ENCODE measurements at places on chromosomes 2 and 18.

DNA sequence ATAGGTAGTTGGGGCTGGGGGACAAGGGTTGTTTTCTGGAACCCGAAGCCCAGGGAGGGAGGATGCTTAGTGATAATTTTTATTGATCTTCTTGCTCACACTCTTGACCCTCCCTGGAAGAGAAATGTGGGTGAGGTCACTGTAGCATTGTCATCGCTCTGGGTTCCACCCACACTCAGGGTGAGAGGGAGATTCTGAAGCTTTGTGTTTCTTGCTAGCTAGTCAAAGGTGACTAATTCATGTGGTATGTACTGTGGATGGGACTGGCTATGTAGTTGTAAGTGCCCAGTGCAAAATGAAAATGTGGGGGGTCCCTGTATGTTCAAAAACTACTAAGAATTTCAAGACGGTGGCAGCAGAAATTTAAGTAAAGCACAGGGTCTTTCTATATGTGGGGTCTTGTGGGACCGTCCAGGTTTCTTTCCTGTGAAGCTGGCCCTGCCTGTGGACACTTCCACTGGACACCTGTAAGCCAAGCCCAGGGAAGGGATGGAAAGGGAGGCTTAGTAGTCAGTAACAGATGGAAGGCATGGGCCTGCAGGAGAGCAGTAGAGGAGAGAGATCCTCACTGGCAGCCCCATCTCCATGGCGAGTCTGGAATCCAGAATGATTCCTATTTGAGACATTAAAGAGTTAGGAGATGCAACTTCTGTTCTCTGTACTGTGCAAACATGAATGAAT lies 35.0 kb downstream of the TSN start:
- peak; percentile 71 for DNase-seq

GRCh38 chr2:69453475-69454129 lies 16.4 kb upstream of the NFU1 start:
- DNase-seq = no peak

DNA sequence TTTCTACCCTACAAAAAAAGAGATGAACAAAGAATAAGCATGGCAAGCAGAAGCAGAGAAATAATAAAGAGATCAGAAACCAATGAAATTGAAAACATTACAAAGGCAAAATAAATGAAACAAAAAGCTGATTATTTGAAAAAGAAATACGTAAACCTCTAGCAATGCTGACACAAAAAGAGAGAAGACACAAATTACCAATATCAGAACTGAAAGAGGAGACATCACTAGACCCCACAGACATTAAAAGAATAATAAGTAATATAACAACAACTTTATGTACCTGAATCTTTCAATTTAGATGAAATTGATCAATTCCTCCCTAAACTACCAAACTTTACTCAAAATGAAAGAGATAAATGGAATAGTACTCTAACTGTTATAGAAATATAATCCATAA lies 75.9 kb downstream of the TMEM163 start:
- no peak for DNase-seq

DNA sequence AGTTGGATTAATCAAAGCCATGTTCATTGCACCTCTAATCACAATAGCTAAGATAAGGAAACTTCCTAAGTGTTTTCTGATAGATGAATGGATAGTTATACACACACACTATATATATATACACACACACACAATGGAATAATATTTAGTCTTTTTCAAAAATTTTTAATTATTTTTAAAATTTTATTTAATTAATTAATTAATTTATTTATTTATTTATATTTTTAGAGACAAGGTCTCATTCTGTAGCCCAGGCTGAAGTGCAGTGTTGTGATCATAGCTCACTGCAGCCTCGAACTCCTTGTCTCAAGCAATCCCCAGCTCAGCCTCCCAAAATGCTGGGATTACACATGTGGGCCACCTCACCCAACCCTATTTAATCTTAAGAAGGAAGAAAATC lies 481.0 kb upstream of the TNP1 start:
- no peak for DNase-seq

- DNase-seq = no peak
Observed at GRCh38 chr2:23096906-23097602, 287.9 kb upstream of the KLHL29 start.

DNA sequence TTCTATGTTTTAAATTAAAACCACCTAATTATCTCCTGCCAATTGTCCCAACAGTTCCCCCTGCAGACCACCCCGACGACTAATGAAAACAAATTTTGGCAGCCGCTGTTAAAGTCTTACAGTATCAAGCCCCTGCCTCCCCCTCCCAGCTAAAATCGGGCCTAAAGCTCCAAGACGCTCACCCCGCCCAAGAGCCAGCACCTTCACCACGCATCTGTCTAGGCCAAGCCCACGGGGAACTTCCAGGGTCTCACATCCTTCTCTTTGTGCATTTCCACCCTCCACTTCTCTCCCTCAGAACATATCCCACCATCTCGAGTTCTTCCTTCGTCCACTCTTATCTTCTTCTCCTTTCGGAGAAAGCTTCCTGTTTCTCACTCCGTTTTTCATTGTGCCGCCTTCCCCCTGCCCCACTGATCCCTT lies 445 bp downstream of the PRPF40A start:
- no peak for DNase-seq

- no peak for DNase-seq
Observed at GRCh38 chr2:229748950-229749349, 34.6 kb upstream of the DNER start.

DNA sequence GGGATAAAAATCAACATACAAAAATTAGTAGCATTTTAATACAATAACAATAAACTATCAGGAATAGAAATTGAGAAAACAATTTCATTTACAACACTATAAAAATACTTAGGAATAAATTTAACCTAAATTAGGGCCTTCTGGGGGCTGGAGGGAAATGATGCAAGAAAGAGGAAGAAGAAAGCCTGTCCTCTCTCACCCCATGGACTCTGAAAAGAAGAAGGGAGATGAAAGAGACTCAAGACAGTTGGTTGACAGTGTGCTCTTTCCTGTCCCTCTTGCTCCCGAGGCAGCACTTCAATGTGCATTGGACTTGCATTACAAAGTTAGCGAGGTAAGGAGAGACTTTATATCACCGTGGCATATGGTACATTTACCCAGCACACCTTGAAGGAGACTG lies 88.5 kb downstream of the VAPA start:
- no peak for DNase-seq

DNA sequence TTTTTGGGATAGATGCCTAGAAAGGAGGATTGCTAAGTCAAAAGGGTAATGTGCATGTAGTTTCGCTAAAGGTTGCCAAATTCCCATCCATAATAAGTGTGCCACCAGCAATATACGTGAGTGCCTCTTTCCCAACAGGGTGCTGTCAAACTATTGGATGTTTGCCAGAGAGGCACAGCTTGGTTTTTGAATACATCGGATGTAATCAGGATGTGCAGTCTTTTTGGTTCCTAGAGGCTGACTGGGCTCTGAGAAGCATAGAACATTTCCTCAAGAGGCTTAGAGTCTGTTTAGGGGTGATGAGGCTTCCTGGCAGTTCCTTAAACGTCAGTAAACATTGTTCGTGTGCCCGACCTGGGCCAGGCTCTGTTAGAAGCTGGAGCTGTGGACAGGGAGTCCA lies 28.0 kb downstream of the AGAP1 start:
- DNase-seq = no peak

DNA sequence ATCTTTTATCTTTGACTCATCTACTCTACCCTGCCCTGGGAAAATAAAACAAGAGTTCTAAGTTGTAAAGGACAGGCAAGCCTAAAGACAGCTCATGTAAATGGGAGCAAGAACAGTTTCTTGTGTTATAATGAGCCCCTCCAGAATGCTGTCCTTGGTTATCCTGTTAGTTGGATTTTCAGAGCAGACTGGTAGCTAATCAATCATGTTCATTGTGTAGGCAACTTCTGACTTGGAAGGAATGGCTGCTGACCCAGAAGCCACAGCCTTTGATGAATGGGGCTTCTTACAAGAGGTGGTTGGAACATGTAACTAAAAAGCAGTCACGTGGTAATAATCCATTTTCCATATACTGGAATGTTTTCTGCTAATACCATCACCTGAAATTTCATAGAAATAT lies 254.2 kb downstream of the AGPS start:
- DNase-seq = no peak

DNA sequence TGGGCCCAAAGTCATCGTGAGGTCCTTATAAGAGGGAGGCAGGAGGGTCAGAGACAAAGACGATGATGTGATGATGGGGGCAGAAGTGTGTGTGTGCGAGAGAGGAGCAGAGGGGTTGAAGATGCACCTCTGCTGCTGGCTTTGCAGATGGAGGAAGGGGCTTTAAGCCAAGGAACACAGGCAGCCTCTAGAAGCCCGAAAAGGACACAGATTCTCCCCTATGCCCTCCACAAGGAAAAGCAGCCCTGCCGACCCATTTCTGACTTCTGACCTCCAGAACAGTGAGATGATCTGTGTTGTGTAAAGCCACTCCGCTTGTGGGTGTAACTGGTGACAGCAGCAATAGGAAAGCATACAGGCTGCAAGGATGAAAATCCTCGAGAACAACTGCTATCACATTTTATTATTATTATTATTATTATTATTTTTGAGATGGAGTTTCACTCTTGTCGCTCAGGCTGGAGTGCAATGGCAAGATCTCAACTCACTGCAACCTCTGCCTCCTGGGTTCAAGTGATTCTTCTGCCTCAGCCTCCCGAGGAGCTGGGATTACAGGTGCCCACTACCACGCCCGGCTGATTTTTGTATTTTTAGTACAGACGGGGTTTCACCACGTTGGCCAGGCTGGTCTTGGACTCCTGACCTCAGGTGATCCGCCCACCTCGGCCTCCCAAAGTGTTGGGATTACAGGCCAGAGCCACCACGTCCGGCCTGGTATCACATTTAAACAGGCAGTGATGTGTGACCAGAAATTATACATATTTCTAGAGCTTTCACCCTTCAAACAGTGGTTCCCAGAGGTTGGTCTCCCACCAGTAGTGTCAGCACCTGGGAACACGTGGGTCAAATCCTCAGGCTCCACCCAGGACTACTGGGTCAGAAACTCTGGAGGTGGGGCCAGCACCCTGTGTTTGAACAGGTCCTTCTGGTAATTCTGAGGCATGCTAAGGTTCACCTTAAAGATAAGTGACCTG lies 170.5 kb downstream of the TGIF1 start:
- DNase-seq = peak; percentile 94

DNA sequence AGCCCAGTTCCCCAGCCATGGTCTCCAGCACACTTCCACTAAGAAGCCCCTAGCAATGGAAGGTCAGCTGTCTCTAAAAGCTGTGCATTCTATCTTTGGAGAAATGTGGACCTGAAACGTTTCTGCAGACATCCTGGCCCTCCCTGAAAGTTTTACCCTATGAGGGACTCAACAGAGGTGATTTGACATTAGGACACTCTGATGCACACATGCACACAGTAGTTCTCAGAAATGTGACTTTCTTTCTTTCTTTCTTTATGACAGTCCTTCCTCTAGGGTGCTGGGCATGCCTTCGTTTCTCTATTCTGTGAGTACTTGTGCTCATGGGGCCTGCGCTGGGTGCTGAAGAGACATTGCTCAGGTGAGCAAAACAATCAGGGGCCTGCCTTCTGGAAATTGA lies 857.3 kb downstream of the RNF144A start:
- DNase-seq = no peak

GRCh38 chr2:208545403-208546042 lies 138.9 kb downstream of the PTH2R start:
- DNase-seq = peak; percentile 50

DNA sequence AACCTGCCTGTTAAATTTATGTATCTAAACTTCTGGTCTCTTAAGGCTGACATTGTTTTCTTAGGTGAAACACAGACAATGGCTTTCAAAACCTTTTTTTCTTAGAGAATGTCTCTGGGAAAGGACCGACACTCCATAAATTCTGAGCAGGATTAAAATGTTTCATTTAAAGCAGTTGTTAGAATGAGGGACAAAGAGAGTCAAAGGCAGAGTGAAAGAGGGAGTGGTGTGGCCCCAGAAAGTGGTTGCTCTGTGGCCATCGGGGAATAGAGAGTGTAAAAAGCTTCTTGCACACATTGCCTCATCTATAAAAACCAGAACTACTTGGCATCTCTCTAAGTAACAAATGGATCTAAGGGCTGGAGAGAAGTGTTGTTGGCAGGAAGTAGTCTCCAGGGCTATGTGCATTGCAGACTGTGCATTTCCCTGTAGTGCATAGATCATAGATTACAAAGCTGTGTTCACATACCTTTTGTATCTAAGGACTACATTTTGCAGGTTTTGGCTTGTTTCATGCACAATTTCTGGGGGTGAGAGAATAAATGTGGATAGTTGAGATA lies 3.6 kb downstream of the RPRM start:
- DNase-seq = no peak

DNA sequence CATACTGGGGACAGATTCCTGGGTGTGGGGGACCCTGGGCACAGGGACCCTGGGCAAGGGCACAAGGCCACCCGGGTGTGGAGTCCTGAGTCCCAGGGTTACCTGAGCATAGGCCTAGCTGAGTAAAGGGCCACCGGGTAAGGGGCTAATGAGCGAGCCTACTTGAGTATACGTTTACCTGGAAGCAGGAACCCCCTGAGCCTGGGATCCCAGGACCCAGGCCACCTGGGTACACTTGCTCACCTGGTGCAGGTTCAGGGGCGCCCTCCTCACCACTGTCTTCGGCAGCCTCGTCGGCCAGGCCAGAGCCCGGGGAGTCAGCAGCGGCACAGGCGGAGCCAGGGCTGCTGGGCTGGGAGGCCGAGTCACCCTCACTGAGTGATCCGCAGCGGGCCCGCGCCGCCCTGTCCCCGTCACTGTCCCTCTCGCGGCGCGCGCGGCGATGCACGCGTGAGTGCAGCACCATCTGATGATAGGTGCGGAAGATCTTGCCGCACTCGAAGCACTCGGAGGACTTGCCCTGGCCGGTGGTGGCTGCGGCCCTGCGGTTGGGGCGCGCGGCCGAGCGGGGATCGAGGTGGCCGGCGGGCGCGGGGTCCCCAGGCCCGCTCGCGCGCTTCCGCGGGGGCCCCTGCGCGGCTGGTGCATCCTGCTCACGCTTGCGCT lies 53.9 kb downstream of the ZNF516 start:
- DNase-seq = no peak

Data from Caco-2 (cell line).